ENCODE measurements at places on chromosomes 2 and 18.

GRCh38 chr2:545711-546650, 131.2 kb downstream of the TMEM18 start:
- DNase-seq, result no peak

GRCh38 chr2:26465981-26466471, 11.9 kb downstream of the OTOF start:
- no peak for DNase-seq

GRCh38 chr2:84925336-84925723, 19.9 kb downstream of the TMSB10 start:
- no peak for DNase-seq

DNA sequence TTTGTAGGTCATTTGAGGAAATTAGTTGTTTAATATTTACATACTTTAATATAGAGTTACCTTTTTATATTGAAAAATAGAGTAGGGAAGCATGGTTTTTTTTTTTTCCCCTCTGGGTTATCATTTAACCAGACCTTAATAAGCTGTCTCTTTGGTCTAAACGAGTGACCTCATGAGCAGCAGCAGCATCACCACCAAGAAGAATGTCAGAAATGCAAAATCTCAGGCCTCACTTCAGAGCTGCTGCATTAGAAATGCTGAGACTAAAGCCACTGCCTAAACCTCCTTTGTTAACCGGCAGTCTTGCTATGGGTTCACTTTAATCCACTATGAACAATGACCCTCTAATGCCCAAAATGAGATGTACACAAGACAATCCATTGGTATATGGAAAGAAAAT, 733.7 kb upstream of the FAM98A start:
- no peak for DNase-seq

GRCh38 chr2:66445925-66446871, 11.3 kb downstream of the MEIS1 start:
- no peak for DNase-seq
